ENCODE measurements at places on chromosomes 12 and 14. TPM values are rescaled to one million over a fixed set of nuclear protein-coding genes. Genes with fewer than 3 reads are reported as not detected.

DNA sequence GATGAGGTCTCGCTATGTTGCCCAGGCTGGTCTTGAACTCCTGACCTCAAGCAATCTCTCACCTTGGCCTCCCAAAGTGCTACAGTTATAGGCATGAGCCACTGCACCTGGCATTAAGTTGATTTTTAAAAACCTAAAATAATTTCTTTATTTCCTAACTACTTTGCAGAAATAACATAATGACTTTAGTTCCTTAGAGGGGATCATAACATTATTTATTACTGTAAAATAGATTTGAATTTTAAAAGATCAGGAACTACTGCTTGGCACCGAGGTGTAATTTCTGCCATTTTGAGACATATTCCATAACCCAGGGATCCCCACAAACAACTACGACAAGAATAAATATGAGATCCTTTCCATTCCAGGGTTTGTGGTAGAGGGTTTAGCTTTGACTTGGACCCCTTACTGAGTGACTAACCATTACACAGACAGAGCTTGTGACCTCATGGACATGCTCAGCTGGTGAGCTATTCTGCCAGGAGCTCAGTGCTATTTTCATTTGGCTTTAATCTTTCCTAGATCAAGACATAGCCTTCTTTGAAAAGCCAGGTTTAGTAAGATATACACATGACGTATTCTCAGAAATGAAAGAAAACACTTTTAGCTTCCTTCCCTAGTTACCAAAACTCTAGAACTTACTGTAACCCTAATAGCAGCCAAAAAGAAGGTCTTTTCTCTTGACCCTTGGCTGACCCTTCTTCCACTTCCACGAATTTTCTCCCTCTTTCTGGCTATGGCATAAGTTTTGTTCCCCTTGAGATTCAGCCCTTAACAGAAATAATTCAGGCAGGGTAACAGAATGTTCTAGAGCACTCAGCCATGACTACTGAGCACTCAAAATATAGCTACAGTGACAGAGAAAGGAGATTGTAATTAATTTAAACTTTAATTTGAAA is 75.1 kb upstream of the NUDT4 start:
- H3K27ac ChIP-seq = no peak overlapping the region
- peaks cover 7% of the 10 kb centered on the region for H3K36me3 ChIP-seq
- no peaks in the 10 kb centered on the region for H3K27me3 ChIP-seq
- H3K4me3 ChIP-seq = no peak overlapping the region
- peaks cover 4% of the 10 kb centered on the region for H3K4me1 ChIP-seq

GRCh38 chr14:97747316-97747715 is 950.1 kb downstream of the VRK1 start:
- DNase-seq = no peak
- H3K4me3 ChIP-seq = no peak overlapping the region
- no peaks in the 10 kb centered on the region for H3K4me1 ChIP-seq
- no peaks in the 10 kb centered on the region for H3K27me3 ChIP-seq
- H3K27ac ChIP-seq = no peak overlapping the region

CAPZA3 gene
- not detected for total RNA-seq

TTC9 gene
- 4.2 TPM for total RNA-seq

GRCh38 chr14:89397569-89398230 is 19.3 kb downstream of the FOXN3 start:
- no peak overlapping the region for H3K4me3 ChIP-seq
- H3K36me3 ChIP-seq = peaks cover 3% of the 10 kb centered on the region
- peaks cover 62% of the 10 kb centered on the region for H3K4me1 ChIP-seq
- DNase-seq = no peak
- H3K27me3 ChIP-seq = no peaks in the 10 kb centered on the region

ASIC1 gene
- total RNA-seq = 25.0 TPM

DNA sequence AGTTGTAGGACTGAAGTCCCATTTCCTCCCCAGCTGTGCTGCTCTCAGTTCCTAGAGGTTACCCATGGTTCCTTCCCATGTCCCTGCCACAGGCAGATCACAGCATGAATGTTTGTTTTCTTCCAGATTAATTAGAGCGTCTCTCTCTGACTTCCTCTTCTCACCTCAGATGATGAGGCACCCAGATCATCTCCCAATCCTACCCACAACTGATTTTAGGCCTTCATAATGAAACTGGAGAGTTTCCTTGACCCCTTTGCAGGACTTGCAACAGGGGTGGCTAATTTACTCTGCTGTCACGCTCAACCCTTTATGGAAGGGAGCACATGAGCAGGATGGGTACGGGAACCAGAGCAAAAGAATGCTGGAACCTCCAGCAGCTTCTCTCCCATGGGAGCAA is 32.1 kb upstream of the TXNRD1 start:
- DNase-seq = no peak
- H3K27me3 ChIP-seq = no peaks in the 10 kb centered on the region

RNU6-8 gene
- not detected for total RNA-seq

INSM2 gene
- total RNA-seq = 0.09 TPM

DNA sequence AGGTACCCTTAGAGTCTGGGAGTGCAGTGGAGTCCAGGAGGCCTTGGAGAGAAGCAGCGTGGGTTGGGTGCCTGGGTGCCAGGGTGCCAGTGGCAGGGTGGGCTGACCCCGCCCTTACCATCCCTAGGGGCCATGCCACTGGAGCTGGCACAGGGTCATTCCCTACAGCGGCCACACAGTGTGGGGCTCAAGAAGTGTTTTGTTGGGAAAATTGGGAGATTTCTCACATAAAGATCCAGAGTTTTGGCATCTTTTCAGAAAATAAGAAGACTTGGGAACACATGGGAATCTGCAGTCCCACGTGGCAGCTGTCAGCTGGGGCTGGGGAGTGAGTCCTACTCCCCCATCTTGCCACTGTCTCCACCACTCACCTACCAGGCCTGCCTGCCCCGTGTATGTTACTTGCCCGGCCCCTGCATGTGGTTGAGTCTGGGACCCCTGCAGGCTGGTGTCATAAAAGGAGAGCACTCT is 4.2 kb downstream of the VASH1 start:
- peak overlapping the region; percentile 73 for H3K4me3 ChIP-seq
- peaks cover 60% of the 10 kb centered on the region for H3K4me1 ChIP-seq
- peaks cover 3% of the 10 kb centered on the region for H3K36me3 ChIP-seq
- no peak for DNase-seq
- H3K27me3 ChIP-seq = peaks cover 2% of the 10 kb centered on the region

CHGA gene
- 3.0 TPM for total RNA-seq

DNA sequence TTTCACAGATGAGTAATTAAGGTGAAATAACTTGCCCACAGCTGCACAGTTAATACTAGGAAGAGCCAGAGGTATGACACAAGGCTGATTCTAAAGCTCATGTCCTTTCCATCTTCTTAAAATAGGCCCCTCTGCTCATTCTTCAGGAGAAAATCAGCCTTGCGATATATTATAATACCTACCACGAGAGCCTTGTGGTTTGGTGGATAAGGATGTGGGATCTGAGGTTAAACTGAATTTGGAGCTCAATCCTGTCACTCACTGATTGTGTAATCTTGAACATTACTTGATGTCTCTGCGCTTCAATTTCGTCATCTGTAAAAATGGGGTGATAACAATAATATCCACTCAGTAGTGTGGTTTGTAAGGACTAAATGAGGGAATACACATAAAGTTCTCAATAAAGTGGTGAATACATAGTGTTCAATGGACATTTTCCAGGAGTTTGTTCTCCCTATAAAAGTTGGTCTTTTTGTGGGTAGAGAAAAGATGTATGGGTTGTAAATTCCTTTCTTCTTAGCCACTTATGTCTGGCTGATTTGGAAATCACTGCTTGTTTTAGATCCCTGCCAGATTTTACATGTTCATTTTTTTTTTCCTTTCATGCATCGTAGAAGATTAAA is 25.1 kb upstream of the ATP2B1 start:
- no peak overlapping the region for H3K27ac ChIP-seq
- no peaks in the 10 kb centered on the region for H3K27me3 ChIP-seq
- no peak for DNase-seq

DNA sequence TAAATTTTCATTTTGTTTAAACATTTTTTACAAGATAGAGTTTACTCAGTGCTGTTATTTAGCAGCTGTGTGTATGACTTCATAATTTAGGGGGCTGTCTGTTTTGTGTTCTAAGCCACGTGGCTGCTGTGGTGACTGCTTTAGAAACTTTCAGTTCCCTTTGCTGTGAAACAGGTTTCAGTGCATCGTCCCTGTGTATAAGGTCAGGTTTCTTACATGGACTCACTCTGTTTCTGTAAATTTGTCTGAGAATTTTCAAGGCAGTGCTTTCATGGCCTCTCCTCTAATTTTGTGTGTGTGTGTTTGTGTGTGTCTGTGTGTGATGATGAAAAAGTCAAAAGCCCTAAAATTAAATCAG is 32.4 kb downstream of the BICD1 start:
- H3K4me1 ChIP-seq = peaks cover 32% of the 10 kb centered on the region
- no peaks in the 10 kb centered on the region for H3K27me3 ChIP-seq
- peak overlapping the region; percentile 96 for H3K27ac ChIP-seq

DNA sequence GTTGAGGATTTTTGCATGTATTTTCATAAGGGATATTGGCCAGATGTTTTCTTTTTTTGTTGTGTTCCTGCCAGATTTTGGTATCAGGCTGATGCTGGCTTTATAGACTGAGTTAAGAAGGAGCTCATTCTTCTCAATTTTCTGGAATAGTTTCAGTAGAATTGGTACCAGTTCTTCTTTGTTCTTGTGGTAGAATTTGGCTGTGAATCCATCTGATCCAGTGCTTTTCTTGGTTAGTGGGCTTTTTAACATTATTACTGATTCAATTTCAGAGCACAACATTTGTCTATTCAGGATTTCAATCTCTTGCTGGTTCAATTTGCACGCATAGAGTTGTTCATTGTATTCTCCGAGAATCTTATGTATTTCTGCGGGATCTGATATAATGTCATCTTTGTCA is 136.5 kb upstream of the FOXG1 start:
- no peak overlapping the region for H3K4me3 ChIP-seq
- DNase-seq = no peak
- no peak overlapping the region for H3K27ac ChIP-seq
- no peaks in the 10 kb centered on the region for H3K36me3 ChIP-seq
- H3K4me1 ChIP-seq = no peaks in the 10 kb centered on the region

GRCh38 chr14:68820536-68820935 is 27.7 kb upstream of the ZFP36L1 start:
- H3K4me3 ChIP-seq = no peak overlapping the region
- no peaks in the 10 kb centered on the region for H3K36me3 ChIP-seq
- H3K27me3 ChIP-seq = no peaks in the 10 kb centered on the region
- H3K4me1 ChIP-seq = peaks cover 45% of the 10 kb centered on the region
- no peak overlapping the region for H3K27ac ChIP-seq

GRCh38 chr12:15631007-15631715 is 158.0 kb downstream of the EPS8 start:
- no peaks in the 10 kb centered on the region for H3K27me3 ChIP-seq
- no peak for DNase-seq
- H3K4me3 ChIP-seq = peak overlapping the region; percentile 9
- H3K36me3 ChIP-seq = peaks cover 5% of the 10 kb centered on the region

DNA sequence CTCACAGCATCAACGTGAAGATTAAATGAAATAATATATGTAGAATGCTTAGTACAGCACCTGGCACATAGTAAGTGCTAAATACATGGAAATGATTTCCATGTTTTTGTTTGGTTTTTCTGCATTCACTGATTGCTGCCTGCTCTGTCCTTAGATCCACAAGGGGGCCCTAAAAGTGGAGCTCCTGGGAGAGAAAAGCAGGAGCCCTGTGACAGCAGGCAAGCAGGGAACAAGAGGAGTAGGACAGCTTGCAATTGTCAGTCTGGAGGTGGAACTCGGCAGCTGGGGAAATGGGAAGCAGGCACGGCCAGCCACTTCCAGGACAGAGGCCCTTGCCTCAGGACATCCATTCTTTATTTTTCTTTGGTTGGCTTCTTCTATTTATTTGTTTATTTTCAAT is 292.9 kb downstream of the BMP4 start:
- H3K4me3 ChIP-seq = no peak overlapping the region
- DNase-seq = no peak
- H3K27ac ChIP-seq = no peak overlapping the region
- no peaks in the 10 kb centered on the region for H3K36me3 ChIP-seq

CSRNP2 gene
- 54.4 TPM for total RNA-seq

- H3K4me1 ChIP-seq = peaks cover 21% of the 10 kb centered on the region
- no peaks in the 10 kb centered on the region for H3K36me3 ChIP-seq
- peak; percentile 92 for DNase-seq
- H3K4me3 ChIP-seq = peak overlapping the region; percentile 65
Measured at GRCh38 chr14:76352639-76353281, 23.2 kb upstream of the ESRRB start.

GRCh38 chr12:31227401-31227981 is 98.5 kb downstream of the SINHCAF start:
- H3K36me3 ChIP-seq = no peaks in the 10 kb centered on the region
- H3K27me3 ChIP-seq = peaks cover 3% of the 10 kb centered on the region
- H3K4me3 ChIP-seq = no peak overlapping the region
- H3K4me1 ChIP-seq = peaks cover 6% of the 10 kb centered on the region
- no peak for DNase-seq

DNA sequence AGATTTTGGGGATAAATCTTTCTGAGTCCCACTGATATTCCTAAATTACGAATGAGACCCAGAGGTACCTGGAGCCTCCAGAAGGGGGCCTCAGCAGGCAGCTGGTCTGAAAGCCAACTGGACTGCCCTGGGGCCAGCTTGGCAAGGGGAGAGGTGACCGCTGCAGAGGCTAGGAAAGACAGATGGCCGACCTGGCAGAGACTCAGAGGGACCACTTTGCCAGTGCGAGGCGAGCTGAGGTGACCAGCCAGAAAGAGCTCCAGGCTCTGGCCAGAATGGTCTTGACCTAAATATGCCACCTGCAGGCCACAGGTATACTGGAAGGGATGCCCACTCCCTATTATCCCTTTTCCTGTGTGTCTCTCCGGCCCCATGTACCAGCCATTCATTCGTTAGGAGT is 256.8 kb upstream of the GARIN6 start:
- H3K4me1 ChIP-seq = peaks cover 10% of the 10 kb centered on the region
- H3K4me3 ChIP-seq = no peak overlapping the region
- H3K36me3 ChIP-seq = no peaks in the 10 kb centered on the region
- H3K27ac ChIP-seq = no peak overlapping the region

- DNase-seq = peak; percentile 75
- no peaks in the 10 kb centered on the region for H3K27me3 ChIP-seq
- no peaks in the 10 kb centered on the region for H3K36me3 ChIP-seq
- H3K4me1 ChIP-seq = peaks cover 36% of the 10 kb centered on the region
- H3K4me3 ChIP-seq = peak within 1 kb of the TSS; percentile 90
- peak within 1 kb of the TSS; percentile 83 for H3K27ac ChIP-seq
Measured at GRCh38 chr14:103057372-103058163, at the start of gene CDC42BPB. TSS of gene CDC42BPB (minus strand) at chr14:103057549. CDS start at chr14:103057173, 376 bp downstream.

METAP2 gene
- total RNA-seq = 104 TPM

- H3K4me3 ChIP-seq = peak overlapping the region; percentile 68
- no peak overlapping the region for H3K27ac ChIP-seq
- DNase-seq = no peak
- peaks cover 12% of the 10 kb centered on the region for H3K4me1 ChIP-seq
- no peaks in the 10 kb centered on the region for H3K36me3 ChIP-seq
Measured at GRCh38 chr14:77979666-77980351, 179.9 kb downstream of the ADCK1 start.

GRCh38 chr14:104563742-104564615 is 15.6 kb upstream of the C14orf180 start:
- no peak overlapping the region for H3K27ac ChIP-seq
- no peaks in the 10 kb centered on the region for H3K27me3 ChIP-seq
- H3K4me1 ChIP-seq = peaks cover 3% of the 10 kb centered on the region
- no peak overlapping the region for H3K4me3 ChIP-seq
- peak; percentile 85 for DNase-seq

Measured in neural crest cell (in vitro differentiated cells).